ENCODE measurements at places on chromosomes 13 and 19.

GRCh38 chr19:50030225-50030624 lies 4.4 kb downstream of the ZNF473 start:
- no peak for DNase-seq

- DNase-seq = no peak
These were observed 32.0 kb upstream of the IGFL1 start for GRCh38 chr19:46197314-46198070.

- no peak for DNase-seq
These were observed 12.5 kb downstream of the FZR1 start for GRCh38 chr19:3518659-3519058.

GRCh38 chr13:91661692-91662490 lies 263.5 kb downstream of the GPC5 start:
- no peak for DNase-seq

DNA sequence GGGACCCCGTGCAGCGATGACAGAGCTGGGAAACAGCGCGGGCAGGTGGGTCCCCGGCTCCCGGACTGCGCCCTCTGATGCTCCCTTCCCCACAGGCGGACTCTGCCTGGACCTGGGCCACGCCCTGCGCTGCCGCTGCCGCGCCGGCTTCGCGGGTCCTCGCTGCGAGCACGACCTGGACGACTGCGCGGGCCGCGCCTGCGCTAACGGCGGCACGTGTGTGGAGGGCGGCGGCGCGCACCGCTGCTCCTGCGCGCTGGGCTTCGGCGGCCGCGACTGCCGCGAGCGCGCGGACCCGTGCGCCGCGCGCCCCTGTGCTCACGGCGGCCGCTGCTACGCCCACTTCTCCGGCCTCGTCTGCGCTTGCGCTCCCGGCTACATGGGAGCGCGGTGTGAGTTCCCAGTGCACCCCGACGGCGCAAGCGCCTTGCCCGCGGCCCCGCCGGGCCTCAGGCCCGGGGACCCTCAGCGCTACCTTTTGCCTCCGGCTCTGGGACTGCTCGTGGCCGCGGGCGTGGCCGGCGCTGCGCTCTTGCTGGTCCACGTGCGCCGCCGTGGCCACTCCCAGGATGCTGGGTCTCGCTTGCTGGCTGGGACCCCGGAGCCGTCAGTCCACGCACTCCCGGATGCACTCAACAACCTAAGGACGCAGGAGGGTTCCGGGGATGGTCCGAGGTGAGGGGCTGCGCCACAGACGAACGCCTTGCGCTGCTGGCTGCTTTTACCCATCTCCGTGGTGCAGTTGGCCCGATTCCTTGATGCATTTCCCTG lies 7.8 kb upstream of the SELENOV start:
- DNase-seq = peak; percentile 95

DNA sequence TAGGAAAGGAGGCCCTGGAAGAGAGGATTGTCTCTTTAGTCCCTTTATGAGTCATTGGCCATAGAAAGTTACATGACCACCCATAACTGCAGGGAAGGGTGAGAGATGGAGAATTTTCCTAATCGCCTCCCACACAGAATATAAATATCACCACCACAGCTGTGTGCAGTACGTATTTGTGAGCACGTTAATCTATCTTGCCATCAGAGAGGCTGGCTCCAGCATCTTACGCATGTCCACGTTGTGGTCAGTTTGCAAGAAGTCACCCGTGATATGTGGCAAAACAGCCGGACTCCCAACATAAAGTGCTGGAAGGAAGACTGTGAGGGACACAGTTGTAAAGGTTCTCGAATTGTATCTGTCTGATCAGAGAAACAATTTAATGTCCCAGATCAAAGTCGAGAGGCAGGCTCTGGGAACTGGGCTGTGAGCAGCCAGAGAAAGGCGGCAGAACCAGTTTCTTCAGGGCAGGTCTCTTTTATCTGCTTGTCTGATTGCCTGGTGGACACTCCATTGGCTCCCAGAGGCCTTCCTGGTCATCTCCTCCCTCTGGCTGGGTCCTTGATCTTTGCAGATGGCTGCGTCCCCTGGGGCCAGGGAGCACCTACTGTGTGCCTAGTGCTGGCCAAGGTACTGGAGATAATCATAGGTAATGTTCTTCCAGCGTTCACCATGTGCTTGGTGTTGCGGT lies 74.9 kb downstream of the SIPA1L3 start:
- DNase-seq = no peak

GRCh38 chr13:96238241-96238640 lies 148.3 kb downstream of the HS6ST3 start:
- DNase-seq = no peak

DNA sequence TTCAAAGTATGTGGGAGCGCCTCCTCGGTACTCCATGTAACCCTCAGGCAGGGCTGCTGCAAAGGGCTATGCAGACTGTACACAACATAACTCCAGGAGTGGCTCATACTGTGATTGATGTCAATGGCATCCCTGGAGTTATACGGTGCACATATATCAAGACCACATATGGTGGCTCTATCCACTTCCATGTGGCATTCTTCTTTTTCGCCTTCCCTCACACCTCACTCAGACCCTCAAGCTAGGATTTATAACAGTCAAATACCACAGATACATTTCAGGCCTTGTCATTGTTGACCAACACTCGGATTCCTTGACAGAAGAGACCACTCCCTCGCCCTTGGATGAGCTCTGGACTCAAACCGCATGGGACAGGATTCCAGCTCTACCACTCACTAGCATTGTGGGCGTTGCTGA lies 11.3 kb upstream of the UBL3 start:
- DNase-seq = no peak

DNA sequence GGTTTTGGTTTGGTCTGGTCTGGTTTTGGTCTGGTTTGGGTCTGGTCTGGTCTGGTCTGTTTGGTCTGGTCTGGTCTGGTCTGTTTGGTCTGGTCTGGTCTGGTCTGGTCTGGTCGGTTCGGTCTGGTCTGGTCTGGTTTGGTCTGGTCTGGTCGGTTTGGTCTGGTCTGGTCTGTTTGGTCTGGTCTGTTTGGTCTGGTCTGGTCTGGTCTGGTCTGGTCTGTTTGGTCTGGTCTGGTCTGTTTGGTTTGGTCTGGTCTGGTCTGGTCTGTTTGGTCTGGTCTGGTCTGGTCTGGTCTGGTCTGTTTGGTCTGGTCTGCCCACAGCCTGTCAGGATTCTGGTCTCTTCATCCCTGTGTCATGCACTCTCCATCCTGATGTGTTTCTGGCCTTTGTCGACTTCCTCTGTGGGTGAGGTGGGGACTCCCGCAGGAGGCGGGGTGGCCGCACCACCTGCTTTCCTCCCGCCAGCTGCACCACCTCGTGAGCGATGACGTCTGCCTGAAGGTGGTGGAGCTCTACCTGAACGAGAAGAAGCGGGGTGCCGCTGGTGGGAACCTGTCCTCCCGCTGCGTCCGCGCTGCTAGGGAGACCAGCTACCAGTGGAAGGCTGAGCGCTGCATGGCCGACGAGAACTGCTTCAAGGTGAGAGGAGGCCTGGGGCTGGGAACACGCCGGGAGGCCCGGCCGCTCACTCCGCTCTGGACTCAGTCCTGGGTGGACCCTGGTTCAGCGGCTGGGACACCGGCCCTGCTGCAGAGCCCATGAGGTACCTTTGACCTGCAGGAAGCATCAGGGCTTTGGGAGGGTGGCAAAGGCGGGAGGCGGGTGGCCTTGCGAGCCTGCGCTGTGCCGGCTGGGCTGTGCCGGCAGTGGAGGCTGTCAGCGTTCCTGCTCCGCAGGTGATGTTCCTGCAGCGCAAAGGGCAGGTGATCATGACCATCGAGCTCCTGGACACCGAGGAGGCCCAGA lies 12.9 kb upstream of the F2RL3 start:
- DNase-seq = no peak

DNA sequence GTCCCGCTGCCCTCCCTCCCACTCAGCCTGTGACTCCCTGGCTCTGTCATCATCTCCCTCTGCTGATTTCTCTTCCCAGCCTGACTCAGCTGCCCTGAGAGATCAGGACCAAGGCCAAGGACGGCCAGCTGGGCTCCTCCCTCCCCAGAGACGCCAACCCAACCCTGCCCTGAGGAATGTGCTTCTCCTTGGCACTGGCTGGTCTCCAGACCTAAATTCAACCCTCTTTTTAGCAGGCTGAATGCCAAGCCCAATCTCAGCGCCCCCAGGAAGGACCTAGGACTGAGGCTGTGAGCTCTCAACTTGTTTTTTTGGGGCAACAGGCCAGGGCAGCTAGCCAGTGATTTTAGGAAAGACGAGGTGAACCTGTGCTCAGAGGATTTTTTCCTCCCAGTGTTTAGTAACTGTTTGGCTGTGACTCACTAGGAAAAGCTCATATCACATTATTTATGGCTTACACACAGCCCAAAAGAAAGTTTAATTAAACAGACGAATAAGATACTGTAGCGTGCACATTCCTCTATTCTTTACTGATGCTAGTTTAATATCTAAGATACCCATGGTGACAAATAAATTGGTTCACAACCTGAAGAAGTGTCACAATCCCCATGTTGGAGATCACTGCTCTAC lies 7.4 kb upstream of the IGFL1 start:
- DNase-seq = no peak
